ENCODE measurements at places on chromosomes 12 and 14. TPM values are rescaled to one million over a fixed set of nuclear protein-coding genes. Genes with fewer than 3 reads are reported as not detected.

The IL26 gene
- total RNA-seq, result not detected

DNA sequence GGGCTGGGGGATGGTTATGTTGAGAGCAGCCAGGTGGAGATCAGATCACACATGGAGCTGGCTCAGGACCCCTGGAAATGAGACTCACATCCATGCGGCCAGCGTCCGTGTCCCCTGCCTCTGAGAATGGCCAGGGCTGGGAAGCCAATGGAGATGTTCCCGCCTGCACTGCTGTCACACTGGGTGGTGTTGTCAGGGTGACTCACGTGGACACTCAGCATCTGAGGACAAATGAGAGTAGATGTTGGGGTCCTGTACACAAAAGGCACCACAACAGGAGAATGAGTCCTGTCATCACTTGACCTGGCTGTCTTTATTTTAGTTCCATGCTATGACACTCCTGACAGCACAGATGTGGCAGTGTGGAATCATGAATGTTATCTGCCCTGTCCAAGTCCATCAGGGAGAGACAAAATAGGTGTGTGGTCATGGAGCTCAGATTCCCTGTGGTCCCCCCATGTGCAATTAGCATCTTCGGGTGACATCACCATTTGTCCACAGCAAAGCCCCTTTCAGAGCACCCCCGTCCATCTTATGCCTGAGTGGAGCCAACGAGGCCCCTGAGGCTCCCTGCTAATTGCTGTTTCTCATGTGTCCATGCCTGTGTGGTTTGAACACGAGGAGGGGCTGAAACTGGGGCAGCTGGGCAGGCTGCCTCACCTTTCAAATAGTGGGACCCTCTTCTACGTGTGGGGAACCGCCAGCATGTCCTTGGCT lies 393.5 kb downstream of the AACS start:
- DNase-seq, result no peak

DNA sequence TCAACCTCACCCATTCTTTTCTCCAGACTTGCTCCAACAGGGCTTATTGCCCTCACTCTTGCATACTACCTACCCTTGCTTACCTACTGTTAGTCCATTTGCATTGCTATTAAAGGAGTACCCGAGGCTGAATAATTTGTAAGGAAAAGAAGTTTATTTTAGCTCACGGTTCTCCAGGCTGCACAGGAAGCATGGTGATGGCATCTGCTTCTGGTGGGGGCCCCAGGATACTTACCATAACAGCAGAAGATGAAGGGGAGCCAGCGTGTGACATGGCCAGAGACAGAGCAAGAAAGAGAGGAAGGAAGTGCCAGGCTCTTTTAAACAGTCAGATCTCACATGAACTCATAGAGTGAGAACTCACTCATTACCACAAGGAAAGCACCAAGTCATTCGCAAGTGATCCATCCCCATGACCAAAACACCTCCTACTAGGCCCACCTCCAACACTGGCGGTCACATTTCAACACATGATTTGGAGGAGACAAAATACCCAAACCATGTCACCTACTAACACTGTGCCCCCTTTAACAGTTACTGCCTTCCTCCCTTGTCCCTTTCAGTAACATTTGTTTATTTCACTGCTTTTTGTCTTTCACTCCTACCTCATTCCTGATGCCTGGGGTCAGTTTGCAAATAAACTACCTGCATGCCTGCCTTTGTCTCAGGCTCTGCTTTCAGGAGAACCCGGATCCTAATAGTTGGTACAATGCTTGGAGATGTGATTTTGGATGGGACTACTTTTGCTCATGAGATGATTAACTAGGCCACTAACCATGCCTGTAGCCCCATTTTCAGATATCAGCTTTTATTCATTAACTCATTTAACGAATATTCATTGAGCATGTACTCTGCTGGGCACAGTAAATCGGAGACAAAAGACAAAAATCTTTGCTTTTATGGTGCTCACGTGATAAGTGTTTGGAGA lies 41.6 kb upstream of the CSRP2 start:
- DNase-seq, result no peak

- no peak for DNase-seq
These were observed 28.3 kb downstream of the OAS2 start for GRCh38 chr12:113006641-113007040.

The RIPK3 gene
- total RNA-seq, result 6.3 TPM

The FNTB gene
- 48.6 TPM for total RNA-seq

DNA sequence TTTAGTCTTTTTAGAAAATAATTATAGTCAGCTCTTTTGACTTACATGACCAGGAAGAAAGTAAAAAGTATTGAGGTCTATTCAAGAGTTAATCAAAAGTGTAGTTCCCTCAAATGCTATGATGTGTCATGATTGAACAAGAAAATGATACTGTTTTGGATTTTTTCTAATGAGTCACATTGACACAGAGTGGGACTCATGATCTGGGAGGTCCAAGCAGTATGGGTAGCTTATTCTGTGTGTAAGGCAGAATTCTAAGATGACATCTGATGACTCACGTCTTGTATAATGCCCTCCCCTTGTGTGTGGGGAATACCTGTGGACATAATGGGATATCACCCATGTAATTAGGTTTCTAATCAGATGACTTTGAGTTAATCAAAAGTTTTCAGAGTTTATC lies 178.1 kb upstream of the DDHD1 start:
- no peak for DNase-seq

DNA sequence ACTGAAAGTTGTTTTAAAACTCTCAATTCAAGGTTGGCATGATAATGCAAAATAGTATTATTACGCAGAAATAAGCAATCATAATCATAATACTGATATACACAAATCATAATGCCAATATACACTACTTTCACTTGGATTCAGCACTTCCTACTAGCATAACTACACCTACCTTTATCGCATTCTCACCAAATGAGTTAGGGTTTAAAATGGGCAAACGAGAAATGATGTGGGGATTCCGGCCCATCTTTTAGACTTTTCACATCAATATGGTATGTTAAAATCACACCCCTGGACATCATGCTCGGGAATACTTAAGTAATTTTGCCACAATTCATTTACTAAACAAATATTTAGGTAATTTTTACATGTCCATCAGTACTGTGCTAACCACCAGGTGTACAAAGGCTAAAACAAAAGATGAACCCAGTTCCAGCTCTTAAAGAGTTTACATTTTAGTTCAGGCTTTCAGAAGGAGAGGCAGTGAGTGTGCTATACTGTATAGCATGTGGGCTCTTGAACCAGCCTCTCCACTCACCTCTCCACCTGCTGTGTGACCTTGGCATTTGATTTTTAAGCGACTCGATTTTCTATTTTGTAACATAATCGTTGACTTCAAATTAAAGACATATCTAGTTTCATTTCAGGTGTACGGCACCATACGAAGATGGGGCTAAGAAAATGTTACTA lies 1.1 kb upstream of the USP15 start:
- no peak for DNase-seq

The ARHGDIB gene
- total RNA-seq, result 44.9 TPM

The RCOR1 gene
- total RNA-seq, result 25.3 TPM

DNA sequence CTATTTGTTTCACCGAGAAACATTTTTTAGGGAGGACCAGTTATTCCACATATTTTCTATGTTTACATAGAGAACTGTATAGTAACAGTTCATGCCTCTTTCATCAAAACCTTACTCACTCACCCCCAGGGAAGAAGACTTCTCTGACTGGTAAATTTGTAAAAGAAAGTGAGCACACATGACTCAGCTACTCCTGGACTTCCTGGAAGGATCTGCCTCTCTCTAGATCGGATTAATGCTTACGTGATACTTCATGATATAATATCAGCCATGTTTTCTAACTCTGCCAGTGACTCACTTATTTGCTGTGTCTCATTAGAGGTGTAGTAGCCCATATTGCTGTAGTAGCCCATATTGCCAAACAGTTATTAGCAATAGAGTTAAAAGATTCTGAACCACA lies 494.3 kb upstream of the ATXN7L3B start:
- no peak for DNase-seq

- no peak for DNase-seq
These were observed 536 bp downstream of the PARPBP start for GRCh38 chr12:102120564-102120873.

The TPPP2 gene
- total RNA-seq, result not detected

DNA sequence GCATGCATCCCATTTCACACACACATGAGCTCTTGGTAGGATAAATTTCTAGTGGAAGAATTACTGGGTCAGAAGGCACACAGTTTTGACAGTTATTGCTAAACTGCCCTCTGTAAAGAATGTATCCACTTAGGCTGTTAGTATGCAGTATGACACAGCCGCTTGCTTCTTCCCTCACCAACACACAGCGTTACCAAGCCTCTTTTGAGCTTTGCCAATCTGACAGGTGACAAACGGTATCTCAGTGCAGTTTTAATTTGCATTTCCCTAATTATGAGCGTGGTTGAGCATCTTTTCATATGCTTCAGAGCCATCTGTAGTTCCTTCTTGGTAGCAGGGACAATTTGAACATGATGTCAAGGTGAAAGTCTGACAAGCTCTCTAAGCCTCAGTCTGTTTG lies 42.9 kb downstream of the HRK start:
- no peak for DNase-seq
